ENCODE measurements at places on chromosomes 5 and 9.
A peak's percentile ranks its signal among the peaks of the same experiment; 100 is the strongest.

DNA sequence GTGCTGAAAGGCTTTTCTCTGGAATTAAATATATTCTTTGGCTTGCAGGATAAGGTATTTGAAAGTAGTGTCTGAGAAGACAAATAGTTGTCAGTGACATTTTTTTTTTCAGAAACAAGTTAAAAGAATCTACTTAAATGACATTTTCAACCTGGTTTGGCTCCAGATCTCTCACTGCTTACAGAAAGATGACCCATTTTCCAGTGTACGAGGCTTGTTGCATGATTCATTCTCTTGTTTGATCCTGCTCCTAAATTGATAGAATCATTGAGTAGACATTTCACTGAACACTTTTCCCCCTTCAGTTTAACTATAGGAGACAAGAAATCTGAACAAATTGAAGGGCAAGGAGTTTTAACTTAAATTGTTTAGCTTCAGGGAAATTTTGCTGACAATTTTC is 546.1 kb downstream of the ZNF608 start:
- DNase-seq = no peak

DNA sequence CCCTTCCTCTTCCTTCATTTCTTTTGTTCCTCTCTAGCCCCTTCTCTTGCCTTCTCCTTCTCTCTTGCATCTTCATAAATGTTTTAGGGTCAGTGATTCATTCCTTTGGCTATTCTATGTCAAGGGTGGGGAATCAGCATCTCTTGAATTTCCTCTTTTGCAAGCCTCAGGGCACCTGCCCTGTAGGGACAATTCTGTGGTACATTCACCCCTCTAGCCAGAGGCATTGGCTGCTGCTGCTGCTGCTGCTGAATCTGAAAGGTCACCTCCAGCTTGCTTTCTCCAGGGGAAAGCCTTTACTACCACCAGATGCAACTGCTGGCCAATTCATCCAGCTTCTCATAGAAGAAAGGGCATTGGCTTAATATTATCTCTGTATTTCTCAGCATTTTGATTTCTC is 87.3 kb downstream of the INSYN2B start:
- no peak for DNase-seq

GRCh38 chr5:155148694-155149093 is 135.1 kb downstream of the KIF4B start:
- DNase-seq = no peak

GRCh38 chr5:74624501-74624900 is 16.0 kb downstream of the ENC1 start:
- no peak for DNase-seq

- no peak for DNase-seq
Observed at GRCh38 chr5:64766941-64767340, 1.6 kb downstream of the SREK1IP1 start.

DNA sequence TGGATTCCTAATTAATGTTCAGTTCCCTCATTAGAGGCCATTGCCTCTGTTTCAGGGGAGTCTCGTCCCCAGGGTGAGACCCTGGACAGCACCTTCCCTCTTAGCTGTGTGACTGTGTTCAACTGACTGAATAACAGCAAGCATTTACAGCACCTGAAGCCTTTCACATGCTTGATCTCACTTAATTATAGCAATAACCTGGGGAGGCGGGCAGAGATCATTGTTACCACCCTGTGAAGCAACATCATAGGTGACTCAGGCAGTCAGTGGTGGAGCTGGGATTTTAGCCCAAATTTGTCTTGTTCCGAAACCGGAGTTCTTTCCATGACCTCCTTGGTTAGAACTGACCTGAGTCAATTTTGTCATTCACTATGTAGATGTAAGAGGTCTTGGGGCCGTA is 105.2 kb upstream of the RAD23B start:
- no peak for DNase-seq

GRCh38 chr5:122501089-122501435 is 189.0 kb downstream of the SNCAIP start:
- DNase-seq = no peak

GRCh38 chr9:89529243-89530035 is 31.5 kb upstream of the SEMA4D start:
- no peak for DNase-seq

- DNase-seq = no peak
Observed at GRCh38 chr5:5533927-5534326, 111.5 kb downstream of the ICE1 start.

- peak; percentile 67 for DNase-seq
Observed at GRCh38 chr9:132507670-132508469, 74.5 kb upstream of the BARHL1 start.

DNA sequence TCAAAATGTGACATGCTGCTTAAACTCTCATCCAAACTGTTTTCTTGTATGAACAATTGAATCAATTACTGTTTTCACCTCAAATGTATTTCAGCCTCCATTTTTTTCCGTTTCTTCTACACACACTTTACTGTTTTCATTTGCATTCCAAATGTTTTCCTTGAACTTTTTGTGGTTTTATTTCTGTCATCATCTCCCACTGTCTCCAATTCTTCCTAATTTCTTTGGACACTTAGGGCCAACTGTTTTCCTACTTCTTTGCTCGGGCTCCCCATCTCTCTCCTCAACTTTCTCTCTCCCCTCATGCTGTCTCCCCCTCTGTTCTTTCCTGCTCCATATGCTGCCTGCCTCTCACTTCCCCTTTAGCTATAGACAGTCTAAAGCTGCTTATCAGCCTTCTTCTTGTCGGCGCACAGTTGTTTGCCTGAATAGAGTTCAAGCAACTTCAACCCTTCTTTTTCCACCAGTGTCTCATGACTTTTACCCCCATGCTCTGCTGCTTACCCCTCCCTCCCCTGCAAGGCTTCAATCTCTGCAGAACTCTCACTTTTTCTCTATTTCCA is 443.4 kb downstream of the DTWD2 start:
- DNase-seq = no peak

DNA sequence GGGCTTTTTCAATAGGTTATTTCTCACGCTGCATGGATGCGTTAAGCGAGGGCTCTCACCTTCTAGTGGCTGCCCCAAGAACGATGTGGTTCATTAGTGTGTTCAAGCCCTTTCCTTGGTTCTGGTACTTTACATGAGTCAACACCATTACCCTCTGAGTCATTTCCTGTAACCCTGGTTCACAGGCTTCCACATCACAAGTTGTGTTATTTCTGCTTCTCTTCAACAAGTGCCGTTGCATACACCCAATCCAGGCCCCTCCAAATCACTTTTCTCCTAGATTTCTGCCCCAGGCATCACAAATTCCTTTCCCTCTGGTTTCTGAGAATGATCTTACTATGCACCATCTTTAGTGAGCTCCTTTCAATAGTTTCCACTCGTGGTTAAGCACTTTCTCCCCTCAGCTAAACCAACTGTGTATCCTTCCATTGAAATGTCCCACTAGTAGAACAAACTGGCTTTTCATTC is 69.5 kb upstream of the RAD23B start:
- peak; percentile 15 for DNase-seq

- DNase-seq = no peak
Observed at GRCh38 chr9:72648324-72649126, 127.1 kb downstream of the TMC1 start.

- no peak for DNase-seq
Observed at GRCh38 chr9:124818431-124819281, 34.6 kb upstream of the WDR38 start.

DNA sequence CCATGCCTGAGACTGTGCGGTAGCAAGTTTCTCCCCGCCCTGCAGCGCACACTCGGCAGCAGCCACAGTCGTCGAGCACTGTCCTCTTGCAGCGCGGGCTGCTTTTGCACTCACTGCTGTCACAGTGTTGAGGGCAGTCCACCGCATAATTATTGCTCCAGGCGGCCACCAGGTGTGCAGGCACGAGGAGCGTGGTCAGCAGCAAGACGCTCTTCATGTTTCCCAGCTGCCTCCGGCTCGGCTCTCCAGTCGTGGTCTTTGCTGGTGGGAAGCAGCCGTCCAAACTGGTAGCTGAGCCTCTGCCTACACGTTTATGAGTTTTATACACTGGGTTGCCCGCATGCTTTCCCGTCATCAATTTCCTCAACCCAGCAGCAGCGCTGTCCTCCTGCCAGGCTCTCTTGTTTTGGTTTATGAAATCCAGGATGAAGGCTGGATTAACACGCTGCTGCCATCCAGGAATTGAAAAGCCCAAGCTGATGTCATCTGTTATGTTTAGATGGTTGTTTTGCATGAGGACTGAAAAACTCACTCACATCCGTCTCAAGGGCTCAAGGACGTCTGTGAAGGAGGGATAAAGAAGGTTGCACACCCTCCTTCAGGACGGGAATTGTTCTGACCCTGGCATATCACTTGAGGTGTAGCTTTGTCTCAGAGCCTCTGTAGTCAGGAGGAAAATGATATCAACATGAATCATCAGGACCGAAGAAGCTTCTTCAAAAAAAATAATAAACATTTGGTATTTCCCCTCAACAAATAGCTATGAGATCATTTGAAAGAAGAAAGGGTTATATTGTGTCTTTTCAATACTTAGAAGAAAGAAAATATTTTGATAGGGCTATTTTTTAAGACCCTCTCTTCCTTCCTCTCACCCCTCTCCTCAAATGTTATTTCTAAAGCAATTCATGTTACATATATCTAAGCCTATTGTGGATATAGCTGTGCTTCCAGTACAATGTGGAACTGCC is at the start of gene ESM1:
Gene ESM1 (minus strand): TSS at position 293 of the 968 bp plus-strand sequence. CDS start 76 bp downstream, at position 217.
- no peak for DNase-seq
